ENCODE measurements at places on chromosomes 12 and 14.
A peak's percentile ranks its signal among the peaks of the same experiment; 100 is the strongest.

DNA sequence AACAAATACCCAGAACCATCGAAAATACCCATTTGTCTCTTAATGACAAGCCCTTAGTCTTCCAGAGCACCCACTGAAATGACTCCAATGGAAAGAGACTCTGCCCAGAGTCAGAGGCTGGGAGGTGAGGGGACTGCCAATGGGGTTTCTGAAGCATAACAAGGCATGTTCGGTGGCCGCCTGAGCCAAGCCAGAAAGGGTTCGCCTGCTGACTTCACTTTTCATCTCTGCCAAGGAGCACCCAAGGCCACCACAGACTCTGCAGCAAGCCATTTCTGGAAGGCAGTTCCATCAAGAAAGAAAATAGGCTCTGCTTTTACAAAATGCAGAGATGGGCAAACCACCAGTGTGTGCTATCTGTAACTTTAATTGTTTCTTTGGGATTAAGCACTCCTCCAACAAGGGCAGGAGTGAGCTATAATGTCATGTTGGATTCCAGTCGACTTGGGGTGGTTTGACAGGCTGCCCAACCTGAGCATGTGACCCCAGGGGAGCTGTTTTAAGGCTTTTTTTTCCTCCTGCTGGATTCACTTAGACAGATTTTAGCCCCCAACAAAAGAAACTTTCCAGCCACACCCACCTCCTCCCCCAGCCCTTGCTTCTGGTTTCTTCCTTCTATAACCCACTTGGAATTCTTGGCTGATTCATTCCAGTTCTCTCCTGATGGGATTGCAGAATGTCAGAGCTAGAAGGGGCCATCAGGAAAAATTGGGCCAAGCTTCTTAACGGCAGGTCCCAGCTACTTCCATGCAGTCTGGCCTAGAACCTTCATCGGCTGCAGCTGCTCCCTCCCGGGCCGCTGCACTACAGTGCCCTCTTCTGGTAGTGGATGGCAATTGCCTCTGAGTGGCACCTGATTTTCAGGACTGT, 24.1 kb downstream of the CKAP4 start:
- DNase-seq, result peak; percentile 76

DNA sequence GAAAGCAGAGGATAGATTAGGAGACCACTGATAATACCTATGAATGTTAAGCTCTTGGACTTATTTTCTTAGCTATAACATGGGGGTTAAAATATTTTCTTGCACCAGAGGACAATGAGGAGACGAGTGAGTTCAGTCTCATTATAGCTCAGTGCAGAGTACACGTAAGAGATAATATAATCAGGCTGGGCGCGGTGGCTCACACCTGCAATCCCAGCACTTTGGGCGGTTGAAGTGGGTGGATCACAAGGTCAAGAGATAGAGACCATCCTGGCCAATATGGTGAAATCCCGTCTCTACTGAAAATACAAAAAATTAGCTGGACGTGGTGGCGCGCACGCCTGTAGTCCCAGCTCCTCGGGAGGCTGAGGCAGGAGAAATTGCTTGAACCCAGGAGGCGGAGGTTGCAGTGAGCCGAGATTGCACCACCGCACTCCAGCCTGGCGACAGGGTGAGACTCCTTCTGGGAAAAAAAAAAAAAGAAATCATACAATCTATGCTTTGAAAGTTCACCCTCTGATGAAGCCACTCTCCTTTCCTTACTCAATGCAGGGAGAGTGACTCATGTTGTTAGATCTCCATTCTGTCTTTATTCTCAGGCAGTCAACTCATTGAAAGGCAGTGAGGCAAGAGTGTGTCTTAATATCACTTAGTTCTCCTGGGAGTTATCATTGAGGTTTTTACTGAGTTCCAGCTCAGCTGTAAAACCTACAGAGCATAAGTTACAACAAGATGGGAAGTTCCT, 134.2 kb downstream of the SYNE2 start:
- DNase-seq, result no peak

GRCh38 chr12:95593266-95593871, 42.1 kb upstream of the USP44 start:
- no peak for DNase-seq

DNA sequence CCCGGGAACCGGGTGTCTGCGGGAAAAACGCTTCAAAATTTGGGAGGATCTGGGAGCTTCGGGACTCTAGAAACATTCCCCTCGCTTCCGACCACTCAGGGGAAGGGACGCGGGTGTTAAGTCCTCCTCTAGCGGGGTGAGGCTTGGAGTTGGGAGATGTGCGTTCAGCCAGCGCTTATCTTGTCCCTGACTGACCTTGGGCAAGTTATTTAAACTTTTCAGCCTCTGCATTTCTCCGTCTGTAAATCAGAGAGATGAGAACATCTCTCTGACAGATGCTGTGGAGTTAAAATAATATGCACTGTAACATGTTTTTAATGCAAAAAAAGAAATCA, 76.9 kb upstream of the ANO4 start:
- DNase-seq, result no peak

DNA sequence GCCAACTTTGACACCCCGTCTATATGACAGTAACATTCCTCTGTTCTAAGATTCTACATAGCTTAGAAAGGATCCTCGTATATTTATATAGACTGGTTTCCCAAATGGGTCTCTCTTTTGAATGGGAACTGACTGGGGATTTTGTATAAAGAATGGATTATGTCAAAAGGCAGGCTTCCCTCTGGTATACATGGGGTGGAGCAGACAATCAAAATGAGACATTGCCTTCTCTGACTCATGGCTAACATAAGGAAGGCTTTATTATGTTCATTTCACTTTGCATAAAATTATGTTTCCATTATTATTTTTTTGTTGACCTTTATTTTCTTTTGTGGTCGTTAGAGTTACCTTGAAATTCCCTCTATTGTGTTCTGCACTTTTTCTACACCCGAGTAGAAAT, 211.1 kb downstream of the ALG10B start:
- no peak for DNase-seq

DNA sequence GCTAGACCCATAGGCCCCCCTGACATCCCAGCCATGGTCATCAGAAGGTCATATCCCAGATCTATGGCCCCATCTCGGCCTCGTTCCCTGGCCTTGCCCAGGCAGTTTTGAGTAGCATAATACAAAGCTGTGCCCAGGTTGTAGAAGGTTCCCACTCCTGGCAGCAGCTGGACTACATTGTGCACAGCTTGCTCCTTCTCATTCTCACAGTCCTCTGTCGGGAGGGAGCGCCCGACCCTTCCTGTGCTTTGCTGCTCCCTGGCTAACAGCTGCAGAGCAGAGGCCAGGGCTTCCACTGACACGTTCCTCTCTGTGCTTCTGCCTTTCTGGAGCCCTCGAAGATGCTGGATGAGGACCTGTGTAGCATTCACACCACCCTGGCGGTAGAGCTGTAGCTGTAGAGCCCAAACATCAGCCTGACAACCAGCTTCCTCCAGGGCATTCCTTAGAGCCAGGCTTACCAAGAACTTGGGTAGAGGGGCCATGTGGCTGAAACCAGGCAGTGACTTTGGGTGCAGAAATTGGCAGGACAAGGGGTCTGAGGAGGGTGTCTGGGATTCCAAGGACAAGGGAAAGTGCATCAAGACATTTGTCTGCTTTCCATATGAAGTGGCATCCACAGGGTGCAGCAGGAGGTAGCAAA, 1.0 kb downstream of the APOF start:
- DNase-seq, result no peak

DNA sequence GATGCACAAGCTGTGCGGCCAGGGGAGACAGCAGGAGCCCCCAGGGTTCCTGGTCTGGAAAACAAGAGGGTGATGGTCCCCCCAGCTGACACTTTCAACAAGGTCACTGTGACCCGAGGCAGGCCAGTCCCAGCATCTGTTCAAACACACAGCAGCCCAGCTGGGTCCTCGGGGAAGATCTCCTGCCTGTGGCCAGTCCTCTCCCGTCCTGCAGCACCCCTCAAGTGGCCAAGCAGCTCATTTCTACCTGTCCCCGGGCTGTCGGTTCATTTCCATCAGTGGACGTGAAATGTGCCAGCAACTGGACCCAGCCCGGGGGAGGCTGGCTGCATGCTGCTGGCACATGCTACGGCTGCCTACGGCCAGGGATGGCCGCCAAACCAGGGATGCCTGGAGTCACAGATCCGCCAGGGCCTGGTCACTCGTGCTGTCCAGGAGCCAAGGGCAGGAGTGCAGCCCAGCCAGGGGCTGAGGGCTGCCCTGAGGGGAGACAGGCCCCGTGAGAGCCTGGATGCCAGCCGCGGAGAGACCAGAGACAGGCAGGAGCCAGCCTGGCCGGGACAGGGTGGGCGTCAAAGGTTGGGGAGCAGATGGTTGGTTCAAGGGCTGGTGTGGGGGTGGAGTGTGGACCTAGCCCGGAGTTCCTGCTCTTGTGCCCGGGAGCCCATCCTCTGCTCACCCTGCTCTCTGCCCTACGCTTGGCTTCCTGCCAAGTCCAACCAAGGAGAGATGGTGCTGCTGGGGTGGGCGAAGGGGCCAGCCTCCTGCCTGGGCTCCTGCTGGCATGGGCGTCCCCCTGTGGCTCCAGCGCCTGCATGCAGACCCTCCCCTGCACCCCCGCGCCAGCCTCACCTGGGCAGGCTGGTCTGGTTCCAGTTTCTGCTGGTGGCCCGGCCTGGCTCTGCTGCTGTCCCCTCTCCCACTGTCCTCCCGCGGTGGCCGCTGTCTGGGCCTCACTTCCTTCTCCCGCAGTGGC, 143.8 kb downstream of the ADGRD1 start:
- DNase-seq, result no peak

- no peak for DNase-seq
Observed at GRCh38 chr14:101179691-101180211, 276.2 kb upstream of the RTL1 start.

GRCh38 chr12:76216585-76217472, 131.4 kb downstream of the BBS10 start:
- no peak for DNase-seq

DNA sequence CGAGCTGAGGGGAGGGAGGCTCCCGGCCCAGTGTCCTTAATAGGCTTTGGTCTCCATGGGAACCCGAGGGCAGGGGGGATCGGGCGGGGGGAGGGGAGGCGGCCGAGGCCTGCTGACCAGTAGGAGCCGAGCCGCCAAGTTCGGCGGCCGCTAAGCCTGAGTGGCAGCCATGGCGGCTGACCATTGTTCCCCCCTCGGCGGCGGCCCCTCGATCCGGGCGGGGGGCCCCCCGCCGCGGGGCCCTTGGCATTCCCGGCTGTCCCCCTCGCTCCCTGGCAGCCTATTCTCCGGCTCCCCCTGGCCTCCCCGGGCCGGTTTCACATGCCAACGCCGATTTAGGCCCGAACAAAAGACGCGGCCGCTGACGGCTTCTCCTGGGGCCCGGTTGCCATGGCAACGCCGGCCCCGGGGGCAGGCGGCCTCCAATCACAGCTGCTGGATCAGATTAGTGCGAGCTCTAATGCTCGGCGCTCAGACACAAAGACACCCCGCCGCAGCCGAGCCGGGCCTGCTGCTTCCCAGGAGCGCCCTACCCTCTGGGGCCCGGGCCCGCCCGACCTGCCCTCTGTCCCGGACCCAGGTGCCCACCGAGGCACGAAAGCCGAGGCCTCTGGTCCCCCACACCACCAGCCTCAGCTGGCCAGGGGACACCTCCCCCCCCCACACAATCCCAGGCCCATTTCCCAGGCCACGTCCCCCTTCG, 7.3 kb downstream of the MSI1 start:
- peak; percentile 66 for DNase-seq

GRCh38 chr12:57173089-57173488, 25.7 kb upstream of the LRP1-AS start:
- DNase-seq, result no peak

DNA sequence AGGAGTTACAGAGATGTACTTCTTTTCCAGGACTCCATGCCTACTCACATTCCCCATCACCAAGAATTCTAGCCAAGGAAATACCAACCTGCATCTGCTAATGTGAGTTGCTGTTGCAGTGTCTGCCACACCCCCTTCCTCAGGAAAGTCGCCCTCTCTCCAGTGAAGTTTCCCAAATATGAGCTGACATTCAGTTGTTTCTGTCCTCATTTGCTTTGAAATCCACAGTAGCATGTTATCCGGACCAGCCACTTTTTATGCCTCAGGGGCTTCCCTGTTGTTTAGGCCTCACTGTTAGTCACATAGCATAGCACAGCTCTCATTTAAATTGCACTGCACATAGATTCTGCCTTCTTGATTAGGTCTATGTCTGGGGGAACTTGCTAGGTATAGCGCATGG, 212.4 kb downstream of the EGLN3 start:
- DNase-seq, result no peak

DNA sequence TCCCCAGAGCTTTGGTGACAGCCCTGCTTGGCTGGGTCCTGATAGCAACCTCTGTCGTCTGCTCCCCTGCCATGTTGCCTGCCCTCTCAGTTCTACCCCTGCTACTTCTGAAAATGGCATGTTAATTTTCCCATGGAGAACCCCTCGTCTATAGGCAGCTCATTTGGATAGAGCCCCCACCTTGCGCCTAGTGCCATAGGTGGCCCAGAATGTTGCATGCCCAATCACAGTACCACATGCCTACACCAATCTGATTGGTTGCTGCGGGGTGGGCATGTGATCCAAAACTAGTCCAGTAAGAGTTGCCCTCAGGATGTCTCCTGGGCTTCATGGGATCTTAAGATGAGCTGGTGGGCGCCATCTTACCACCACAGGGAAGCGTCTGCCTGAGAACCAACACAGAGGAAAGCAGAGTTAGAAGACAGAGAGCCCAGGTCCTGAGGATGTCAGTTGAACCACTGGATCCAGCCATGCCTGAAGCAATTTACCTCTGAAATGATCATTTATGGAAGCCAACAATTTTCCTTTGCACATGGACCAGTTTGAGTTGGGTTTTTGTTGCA, 85.7 kb downstream of the PAPOLA start:
- no peak for DNase-seq

GRCh38 chr12:82605115-82605514, 81.6 kb upstream of the TMTC2 start:
- DNase-seq, result no peak

- no peak for DNase-seq
Observed at GRCh38 chr14:94341656-94342333, 18.7 kb upstream of the SERPINA6 start.

DNA sequence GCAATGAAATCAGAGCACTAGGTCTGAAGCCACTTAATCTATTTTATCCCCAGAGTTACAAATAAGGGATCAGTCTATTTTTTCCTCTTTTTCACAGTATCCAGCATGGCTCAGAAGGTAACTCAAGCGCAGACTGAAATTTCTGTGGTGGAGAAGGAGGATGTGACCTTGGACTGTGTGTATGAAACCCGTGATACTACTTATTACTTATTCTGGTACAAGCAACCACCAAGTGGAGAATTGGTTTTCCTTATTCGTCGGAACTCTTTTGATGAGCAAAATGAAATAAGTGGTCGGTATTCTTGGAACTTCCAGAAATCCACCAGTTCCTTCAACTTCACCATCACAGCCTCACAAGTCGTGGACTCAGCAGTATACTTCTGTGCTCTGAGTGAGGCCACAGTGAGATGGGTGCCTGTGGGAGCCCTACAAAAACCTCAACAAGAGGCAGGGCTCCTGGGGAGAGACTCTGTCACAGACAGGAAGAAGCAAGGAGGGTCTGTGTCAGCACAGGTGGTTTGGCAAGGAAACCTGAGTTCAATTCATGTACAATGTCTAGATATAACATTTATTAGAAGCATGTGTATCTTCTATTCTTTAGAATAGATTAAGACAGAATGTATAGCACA, 334.3 kb upstream of the OR4E1 start:
- DNase-seq, result no peak

- DNase-seq, result no peak
Observed at GRCh38 chr14:23661542-23661941, 25.4 kb downstream of the DHRS2 start.

GRCh38 chr12:15562263-15562662, 226.9 kb downstream of the EPS8 start:
- no peak for DNase-seq

Data from ascending aorta (tissue), 2 donors.